ENCODE measurements at places on chromosomes 2 and 18.

GRCh38 chr18:5058768-5059695 lies 138.0 kb downstream of the AKAIN1 start:
- DNase-seq: peak; percentile 45

GRCh38 chr2:175832866-175833265 lies 169.2 kb downstream of the LNPK start:
- no peak for DNase-seq

DNA sequence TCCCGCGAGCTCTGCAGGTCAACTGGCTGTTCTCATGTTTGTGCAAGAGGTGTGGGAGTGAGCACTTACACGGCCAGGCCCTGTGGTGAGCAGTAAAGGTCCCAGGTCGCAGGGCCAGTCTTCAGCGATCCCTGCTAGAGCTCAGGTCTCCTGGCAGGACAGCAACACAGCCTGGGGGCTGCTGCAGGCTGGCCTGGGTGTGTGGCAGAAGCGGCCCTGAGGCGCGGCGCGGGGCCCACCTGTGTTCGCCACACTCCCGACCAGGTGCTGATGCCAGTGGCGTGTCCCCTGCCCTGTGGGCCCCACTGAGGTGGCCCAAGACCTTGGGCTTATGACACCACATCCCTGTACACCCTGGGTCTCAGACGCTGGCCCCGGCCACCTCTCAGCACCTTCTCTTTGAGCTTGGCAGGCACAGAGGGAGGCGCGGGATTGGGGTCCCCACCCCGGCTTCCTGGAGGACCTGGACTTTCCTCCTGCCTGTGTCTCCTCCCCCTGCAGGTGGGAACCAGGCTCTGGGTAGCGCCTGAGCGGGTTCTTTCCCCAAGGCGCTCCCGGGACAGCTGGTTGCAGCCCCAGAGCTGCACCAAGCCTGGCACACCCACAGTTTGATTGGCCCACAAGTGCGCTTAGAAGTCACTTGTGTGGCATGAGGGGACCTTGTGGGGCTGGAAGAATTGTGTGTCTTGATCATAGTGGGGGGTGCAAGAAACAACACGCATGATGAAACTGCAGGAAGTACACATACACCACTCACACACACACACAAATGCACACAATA lies 59.2 kb downstream of the TWIST2 start:
- DNase-seq: no peak

GRCh38 chr2:101850450-101850849 lies 141.3 kb upstream of the IL1R2 start:
- DNase-seq: no peak

Measured in suppressor macrophage (primary cell).